ENCODE measurements at places on chromosomes 6 and 20. TPM values are rescaled to one million over a fixed set of nuclear protein-coding genes. Genes with fewer than 3 reads are reported as not detected.

DNA sequence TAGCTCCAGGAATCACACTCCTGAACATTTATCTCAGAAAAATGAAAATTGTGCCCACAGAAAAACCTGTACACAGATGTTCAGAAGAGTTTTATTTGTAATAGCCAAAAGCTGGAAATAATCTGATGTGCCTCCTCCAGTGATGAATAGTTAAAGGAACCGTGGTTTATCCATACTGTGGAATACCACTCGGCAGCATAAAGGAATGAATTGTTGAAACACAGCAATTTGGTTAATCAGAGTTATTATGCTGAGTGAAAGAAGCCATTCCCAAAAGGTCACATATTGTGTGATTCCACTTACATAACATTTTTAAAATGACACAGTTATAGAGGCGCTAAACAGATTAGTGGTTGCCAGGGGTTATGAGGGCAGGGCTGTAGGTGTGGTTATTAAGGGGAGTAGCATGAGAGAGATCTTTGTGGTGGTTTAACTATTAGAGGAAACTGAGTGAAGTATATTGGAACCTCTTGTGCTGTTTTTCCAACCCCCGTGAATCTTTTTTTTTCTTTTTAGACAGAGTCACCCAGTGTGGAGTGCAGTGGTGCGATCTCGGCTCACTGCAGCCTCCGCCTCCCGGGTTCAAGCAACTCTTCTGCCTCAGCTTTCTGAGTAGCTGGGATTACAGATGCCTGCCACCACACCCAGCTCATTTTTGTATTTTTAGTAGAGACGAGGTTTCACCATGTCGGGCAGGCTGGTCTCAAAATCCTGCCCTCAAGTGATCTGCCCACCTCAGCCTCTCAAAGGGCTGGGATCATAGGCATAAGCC, 26.2 kb downstream of the PSMF1 start:
- DNase-seq, result no peak

DNA sequence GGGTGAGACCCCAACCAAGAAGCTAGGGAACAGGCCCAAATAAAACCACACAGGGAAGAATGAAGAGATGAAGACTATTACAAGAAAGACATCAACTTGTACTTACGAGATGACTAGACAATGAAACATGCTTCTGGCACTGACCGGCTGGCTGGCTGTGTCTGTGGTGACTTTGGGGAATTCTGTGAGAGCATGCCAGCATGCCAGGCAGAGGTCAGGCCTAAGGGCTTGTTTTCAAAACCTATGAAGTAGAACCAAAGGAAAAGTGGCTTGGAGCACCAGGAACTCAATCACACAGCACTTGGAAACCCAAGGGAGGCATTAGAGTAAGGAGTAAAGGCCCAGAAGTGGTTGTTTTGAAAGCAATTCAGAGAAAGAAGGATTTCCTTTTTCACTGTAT, 28.4 kb upstream of the GSTA3 start:
- no peak for DNase-seq

- DNase-seq, result no peak
Measured at GRCh38 chr6:12601881-12602280, 114.7 kb upstream of the PHACTR1 start.

GRCh38 chr6:17984812-17985670, 2.4 kb downstream of the KIF13A start:
- DNase-seq, result no peak

DNA sequence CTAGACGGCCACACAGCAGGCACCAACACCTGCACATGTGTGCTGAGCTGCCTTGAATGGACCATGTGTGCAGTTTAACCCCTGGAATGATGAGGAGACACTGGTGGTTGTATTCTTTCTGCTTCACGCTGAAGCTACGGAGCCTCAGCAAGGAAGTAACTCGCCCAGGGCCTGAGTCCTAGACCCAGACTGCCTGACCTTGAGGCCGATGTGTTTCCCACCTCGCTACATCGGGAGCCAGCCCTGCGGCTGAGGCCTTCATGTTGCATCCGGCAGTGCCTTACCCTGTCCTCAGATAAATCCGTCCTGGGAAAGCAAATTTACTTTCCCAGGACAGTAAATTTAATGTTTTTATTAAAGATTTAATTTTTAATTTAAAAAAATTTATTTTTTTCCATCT, 110.0 kb upstream of the MTHFD1L start:
- no peak for DNase-seq

- DNase-seq, result no peak
Measured at GRCh38 chr6:21349834-21350233, 243.7 kb upstream of the SOX4 start.

GRCh38 chr20:46784436-46785127, 75.1 kb downstream of the SLC2A10 start:
- no peak for DNase-seq

DNA sequence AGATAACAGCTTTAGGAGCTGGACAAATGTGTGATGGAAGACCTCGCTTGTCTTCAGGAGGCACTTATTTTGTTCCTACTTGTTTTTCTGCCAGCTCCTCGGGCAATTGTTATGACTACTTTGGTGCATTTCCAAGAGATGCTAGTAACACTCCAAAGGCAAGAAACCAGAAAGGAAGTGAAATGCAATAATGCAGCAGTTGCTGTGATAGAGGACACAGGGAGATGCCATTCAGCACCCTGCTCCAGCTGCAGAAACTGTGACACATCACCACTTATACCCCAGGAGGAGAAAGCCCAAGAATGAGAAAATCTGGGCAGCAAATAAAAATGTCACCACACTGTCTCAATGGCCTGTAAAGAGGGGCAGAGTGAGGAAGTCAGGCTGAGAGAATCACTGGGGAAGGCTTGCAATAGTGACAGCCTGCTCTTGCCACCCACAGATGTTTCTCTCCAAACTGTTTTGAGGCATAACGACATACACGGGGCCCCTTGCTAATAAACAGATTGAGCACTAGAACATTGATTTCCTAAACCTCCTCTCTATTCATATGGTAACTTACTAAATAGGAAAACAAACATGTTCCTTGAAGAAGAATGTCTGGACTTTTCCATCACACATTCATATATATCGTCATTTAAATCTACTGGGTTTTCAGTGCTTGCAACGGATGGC, 231.0 kb upstream of the PRND start:
- no peak for DNase-seq

GRCh38 chr6:169968541-169969270, 217.3 kb downstream of the ERMARD start:
- peak; percentile 47 for DNase-seq

DNA sequence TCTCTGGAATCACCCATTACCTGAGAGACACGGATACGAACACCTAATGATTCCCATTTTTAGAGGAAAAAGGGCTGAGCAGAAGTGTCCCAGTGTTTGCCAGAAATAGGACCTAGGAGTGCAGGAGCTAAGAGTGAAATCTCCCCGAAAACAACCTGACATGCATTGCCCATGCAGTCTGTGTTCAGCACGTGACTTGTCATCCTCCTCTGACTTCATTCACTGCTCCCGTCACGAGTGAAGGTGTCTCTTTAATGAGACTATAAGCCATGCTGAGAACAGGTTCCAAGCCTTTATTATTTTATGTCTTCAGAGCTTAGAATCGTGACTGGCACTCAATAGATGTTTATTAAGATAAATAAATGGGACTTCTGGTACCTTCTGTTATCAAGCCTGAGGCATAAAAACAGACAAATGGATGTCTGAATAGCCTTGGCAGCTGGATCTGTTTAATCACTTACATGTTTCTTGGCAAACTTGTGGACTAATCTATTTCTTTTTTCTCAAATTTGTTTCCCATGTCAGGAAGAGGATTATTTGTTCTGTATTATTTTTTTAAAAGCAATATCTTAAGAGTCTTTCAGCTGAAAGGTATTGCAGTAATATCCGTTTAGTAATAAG, 3.7 kb upstream of the MLIP start:
- DNase-seq, result no peak

- DNase-seq, result no peak
Measured at GRCh38 chr6:157034436-157035230, 257.5 kb downstream of the ARID1B start.

GRCh38 chr6:35219683-35220326, 6.0 kb downstream of the SCUBE3 start:
- no peak for DNase-seq

DNA sequence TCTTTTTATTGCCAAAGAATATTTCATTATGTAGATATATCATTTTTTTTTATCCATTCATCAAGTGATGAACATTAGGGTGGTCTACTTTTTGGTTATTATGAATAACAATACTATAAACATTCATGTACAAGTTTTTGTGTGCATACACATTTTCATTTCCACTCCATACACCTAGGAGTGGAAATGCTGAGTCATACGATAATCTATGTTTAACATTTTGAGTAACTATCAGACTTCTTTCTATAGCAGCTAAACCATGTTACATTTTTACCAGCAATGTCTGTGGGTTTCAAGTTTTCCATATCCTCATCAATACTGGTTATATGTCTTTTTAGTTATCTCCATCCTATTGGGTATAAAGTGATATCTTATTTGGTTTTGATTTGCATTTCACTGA, 65.7 kb downstream of the PRSS35 start:
- no peak for DNase-seq

GRCh38 chr6:73769976-73770375, 74.0 kb downstream of the CD109 start:
- no peak for DNase-seq

DNA sequence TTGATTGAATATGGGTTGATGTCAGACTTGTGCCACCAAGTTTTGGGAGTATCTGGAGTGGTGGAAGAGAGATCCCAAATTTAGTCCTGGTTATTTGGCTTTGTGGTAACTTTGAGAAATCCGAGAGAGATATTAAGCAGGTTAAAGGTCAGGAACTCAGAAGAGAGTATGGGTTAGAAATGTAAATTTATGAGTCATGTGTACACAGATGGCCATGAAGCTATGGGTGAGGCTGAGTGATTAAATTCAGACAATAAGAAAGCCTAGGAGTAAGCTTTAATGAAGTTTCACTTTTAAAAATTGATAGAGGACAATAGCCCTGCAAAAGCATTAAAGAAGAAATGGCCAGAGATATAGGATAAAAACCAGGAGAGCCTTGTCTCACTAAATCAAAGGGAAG, 14.3 kb downstream of the RIMS1 start:
- DNase-seq, result no peak

GRCh38 chr6:165744555-165745228, 81.7 kb upstream of the PDE10A start:
- no peak for DNase-seq

- no peak for DNase-seq
Measured at GRCh38 chr6:127458817-127459216, 372 bp downstream of the KIAA0408 start.

DNA sequence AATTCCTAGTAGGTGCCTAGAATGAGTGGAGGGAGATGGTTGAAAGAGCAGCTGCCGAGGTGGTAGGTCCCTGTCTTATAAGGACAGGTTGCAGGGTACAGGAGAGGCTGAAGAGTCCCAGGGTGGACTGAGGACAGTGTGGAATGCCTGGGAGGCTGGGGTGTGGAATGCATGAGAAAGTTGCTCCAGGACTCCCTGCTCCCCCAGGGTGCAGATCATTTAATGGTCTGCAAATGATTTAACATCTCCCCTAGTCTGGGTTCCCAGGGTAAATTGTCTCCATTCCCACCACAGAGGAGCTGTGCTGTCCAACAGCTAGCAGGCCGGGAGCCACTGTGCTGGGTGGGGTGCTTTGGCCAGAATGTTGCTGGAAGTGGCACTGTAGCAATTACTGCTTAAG, 76.0 kb downstream of the CD83 start:
- DNase-seq, result no peak

DNA sequence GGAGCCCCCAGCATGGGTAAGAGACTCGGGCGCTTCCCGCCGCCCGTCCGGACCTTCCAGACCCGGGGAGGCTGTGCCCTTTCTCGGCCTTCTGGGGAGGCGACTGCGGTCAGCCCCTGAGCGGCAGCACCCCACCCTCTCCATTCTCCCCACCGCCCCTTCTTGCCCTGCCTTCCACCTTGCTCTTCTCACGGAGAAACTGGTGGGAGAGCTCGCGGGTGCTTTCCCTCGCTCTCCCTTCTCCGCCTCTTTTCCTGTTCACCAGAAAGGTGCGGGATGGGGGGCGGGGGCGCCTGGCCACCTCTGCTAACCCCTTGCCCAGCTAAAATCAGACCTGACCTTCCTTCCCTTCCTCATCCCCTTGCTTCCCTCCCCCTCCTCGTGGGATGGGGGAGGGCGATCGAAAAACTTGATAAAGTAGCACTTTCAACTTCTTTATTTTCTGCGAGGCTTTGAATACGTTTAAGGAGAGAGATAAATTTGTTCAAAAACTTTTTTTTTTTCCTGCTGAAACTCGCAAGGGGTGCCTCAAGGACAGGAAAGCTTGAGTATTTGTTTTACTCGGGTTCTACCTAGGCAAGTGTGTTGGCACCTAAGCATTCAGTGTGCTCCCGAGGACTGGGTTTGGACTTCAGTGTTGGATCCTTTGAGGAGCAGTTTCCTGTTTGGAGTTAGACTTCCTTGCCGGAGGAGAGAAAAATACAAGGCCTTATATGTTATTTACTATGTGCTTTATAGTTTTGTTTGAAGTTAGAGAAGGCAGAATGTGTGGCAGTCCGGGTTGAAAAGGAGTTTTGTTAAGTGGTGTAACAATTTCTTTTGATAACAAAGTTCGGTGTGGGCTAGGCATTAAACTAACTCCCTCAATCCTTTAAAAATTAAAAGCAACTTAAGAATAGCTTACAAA, 897 bp downstream of the CD2AP start:
- DNase-seq, result no peak

DNA sequence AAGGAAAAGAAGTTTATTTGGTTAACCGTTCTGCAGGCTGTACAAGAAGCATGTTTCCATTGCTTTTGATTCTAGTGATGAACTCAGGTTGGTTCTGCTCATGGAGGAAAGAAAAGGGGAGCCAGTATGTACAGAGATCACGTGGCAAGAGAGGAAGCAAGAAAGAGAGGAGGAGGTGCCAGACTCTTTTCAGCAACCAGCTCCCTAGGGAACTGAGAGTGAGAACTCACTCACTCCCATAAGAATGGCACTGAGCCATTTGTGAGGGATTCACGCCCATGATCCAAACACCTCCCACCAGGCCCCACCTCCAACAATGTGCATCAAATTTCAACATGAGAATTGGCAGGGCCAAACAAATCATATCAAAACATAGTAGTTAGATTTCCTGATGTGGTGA, 649.1 kb downstream of the EPM2A start:
- no peak for DNase-seq

- no peak for DNase-seq
Measured at GRCh38 chr6:44956396-44956795, 371.7 kb upstream of the RUNX2 start.

- DNase-seq, result no peak
Measured at GRCh38 chr6:25959890-25960536, 2.6 kb upstream of the TRIM38 start.

- DNase-seq, result no peak
Measured at GRCh38 chr20:15200147-15200565, 862.7 kb upstream of the FLRT3 start.

The PTCHD4 gene
- total RNA-seq, result not detected

The BMP5 gene
- not detected for total RNA-seq

The SYNGAP1 gene
- total RNA-seq, result 25.9 TPM

The FAM162B gene
- not detected for total RNA-seq

The RIPOR3 gene
- 12.7 TPM for total RNA-seq

The POU5F1 gene
- 0.57 TPM for total RNA-seq

The ANKS1A gene
- 32.0 TPM for total RNA-seq

The NFATC2 gene
- 42.1 TPM for total RNA-seq

The BACH2 gene
- 44.1 TPM for total RNA-seq

The KHDC1 gene
- total RNA-seq, result 0.56 TPM

The EPPIN gene
- not detected for total RNA-seq

The FAM209B gene
- total RNA-seq, result not detected

All from spleen (tissue), 13 donors.